ENCODE measurements at places on chromosomes 11 and 22. TPM values are rescaled to one million over a fixed set of nuclear protein-coding genes. Genes with fewer than 3 reads are reported as not detected.

Gene PIH1D2
- total RNA-seq: 0.85 TPM

GRCh38 chr11:73284106-73284505, 12.0 kb downstream of the P2RY6 start:
- no peak for DNase-seq

Gene OTOG
- 3.5 TPM for total RNA-seq

Gene SNX32
- 2.9 TPM for total RNA-seq

DNA sequence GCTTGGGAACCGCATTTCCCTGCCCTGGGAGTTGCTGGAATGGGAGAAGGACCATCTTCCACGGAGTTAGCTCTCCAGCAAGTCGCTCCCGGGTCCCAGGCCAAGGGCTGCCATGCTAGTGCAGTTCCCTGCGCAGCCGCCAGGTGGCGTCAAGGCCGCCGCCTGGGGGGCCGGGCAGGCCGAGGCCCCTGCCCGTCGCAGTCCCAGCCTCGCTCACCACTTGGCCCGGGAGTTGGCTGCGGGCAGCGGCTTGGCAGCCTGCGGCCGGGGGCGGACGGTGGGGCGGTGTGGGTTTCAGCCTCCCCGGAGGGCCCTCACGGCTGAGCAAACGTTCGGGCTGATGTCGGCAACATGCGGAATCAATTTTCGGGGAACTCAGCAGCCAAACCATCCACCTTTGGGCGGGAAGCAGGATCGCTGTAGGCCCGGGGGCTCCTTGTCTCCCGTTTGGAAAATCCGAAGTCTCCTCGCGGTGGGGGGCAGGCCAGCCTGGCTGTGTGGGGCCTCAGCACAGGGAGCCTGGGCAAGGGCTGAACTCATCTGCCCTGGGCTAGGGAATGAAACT, 415.1 kb downstream of the SOX6 start:
- DNase-seq: peak; percentile 82

GRCh38 chr11:107123022-107123421, 104.7 kb upstream of the GUCY1A2 start:
- no peak for DNase-seq

DNA sequence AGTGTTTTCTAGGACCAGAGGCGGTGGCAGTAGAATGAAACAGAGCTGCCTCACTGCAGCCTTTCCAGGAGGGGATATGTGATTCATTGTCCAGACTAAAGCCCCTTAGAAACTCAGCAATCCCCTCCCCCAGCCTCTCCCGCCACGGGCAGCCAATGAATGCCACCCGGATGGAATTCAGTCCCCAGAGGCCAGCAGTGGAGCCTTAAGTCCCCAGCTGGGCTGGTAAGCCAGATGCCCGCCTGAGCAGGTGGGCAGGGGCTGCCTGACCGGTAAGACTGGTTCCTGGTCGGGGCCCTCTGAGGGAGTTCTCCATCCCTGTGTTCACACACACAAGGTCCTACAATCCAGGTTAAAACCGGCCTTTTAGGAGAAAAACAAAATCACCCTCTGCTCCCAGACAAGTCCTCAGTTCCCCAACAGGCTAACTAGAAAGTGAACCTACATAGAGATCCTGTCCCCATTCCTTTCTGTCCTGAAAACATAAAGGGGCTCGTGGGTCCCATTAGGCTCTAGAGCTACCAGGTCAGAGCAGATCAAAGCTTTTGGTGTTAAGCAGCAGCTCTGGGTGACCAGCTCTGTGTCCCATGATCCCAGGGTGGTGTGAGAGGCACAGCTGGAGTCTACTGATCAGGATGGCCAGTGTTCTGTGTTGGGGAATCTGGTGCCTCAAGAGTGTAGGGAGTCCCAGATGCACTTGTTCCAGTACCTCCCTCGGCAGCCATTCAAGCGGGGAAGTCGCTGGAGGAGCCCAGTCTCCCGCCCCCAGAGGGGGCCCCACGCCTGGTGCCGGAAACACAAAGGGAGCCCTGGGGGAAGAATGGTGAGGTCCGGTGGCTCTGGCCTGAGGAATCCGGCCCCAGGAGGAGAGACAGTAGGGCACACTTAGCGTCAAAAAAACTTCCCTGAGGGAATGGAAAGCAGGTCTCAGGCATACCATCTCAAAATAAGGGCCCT, 2.6 kb downstream of the PATZ1 start:
- DNase-seq: peak; percentile 76

Gene ARRB1
- total RNA-seq: 81.0 TPM

DNA sequence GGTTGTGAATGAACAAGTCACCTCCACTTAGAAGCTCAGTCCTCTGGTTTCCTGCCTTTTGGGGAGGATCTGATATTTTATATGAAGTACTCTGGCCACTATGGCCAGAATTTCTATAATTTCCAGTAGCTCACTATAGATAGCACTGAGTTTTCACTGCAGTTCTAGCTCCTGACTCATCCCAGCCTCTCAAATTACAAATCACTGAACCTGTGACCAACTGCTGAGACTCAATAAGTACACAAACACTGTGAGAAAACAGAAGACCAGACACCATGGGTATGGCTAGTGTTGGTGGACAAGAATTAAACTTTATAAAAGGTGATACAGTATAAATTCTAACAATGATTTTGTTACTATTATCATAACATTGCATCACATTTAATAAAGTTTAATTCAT, 47.1 kb upstream of the UCP3 start:
- DNase-seq: no peak

Gene ACRV1
- total RNA-seq: not detected

DNA sequence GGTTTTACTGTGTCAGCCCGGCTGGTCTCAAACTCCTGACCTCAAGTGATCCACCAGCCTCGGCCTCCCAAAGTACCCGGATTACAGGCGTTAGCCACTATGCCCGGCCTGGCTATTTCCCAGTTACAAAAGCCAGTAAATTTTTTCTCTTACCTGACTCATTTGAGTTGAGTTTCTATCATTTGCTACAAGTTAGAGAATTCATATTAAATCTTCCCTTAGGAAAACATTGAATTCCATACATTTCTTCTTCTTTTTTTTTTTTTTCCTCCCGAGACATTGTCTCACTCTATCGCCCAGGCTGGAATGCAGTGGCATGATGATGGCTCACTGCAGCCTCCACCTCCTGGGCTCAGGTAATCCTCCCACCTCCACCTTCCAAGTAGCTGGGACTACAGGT, 26.0 kb downstream of the CHEK2 start:
- DNase-seq: no peak

- no peak for DNase-seq
Measured at GRCh38 chr11:94243571-94244515, 60.5 kb upstream of the IZUMO1R start.

DNA sequence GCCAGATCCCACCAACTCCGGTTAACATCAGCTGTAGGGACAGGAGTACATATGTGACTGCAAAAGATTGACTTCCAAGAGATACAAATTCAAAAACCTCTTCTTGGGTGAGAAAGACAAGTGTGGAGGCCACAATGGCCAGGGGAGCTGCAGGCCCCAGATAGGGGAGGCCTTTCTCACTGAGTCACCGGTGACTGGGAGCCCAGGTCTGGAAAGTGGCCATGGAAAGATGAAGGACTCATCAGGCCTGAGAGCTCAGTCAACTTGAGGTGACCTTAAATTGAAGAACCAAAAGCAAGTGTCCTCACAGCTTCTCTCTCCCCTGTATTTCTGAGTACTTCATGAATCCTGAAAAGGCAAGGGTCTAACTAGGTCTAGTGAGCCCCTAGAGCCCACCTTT, 90.4 kb upstream of the CLPB start:
- no peak for DNase-seq

- DNase-seq: no peak
Measured at GRCh38 chr22:22721681-22722354, 77.4 kb downstream of the GGTLC2 start.

- DNase-seq: no peak
Measured at GRCh38 chr11:3929232-3929631, 73.8 kb downstream of the STIM1 start.

DNA sequence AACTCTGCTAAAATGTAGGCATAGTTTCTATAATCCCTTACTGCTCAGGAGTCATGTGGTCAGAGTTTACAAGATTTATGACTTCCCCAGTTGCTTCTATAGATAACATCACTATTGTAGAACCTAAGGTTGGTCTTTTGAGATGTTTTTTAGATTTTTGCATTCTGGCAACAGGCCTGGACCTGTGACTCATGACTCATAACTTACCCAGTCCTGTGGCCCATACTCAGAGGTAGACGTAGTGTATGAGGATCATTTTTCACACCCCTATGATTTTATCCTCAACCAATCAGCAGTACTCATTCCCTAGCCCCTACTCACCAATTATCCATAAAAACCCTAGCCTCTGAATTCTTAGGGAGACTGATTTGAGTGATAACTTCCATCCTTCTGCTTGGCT, 384.4 kb upstream of the DDI1 start:
- DNase-seq: no peak

DNA sequence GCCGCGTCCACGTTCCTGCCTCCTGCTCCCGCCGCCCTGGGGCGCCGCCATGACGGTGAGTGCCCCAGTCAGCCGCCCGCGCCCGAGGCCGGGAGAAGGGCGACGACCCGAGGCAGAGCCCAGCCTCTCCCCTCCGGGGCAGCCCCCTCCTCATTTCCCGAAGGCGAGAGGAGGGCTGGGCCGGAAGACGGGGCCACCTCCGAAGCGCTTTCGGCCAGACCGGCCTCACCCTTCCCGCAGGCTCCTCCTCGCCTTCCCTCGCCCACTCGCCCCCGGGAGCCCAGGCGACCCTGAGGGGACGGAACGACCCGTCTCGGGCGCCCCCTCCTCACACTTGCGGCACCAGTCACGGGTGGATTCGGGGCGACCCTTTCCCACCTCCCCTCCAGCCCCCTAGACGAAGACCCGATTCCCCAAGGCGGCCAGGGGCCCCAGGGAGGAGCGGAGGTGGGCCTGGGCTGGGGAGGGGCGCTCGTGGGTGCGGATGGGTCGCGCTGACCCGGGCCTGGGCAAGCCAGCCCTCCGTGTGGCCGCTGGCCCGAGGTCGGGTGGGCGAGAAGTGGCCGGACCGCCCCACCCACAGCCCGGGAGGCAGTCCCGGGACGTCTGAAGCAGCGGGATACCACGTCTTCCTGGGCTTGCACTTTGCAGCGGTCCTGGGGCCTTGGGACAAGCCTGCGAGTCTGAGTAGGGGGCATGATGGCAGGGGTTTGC, 49.7 kb downstream of the TRIOBP start:
- peak; percentile 45 for DNase-seq

Gene PLAAT4
- total RNA-seq: 1.1 TPM

- DNase-seq: no peak
Measured at GRCh38 chr22:36762687-36763260, 13.1 kb downstream of the IFT27 start.

GRCh38 chr22:22507743-22508273, 734 bp downstream of the ZNF280B start:
- no peak for DNase-seq
